ENCODE measurements at places on chromosomes 3 and 15. TPM values are rescaled to one million over a fixed set of nuclear protein-coding genes. Genes with fewer than 3 reads are reported as not detected.

CELF6 gene
- total RNA-seq, result not detected

CSPG5 gene
- total RNA-seq, result under 0.01 TPM

SYNPR gene
- not detected for total RNA-seq

ST3GAL6 gene
- 1.4 TPM for total RNA-seq

MORC1 gene
- total RNA-seq, result not detected

CYP1A1 gene
- total RNA-seq, result under 0.01 TPM

IQSEC1 gene
- 6.4 TPM for total RNA-seq

ATP13A5 gene
- total RNA-seq, result not detected

ISLR gene
- under 0.01 TPM for total RNA-seq
